ENCODE measurements at places on chromosomes 2 and 18. TPM values are rescaled to one million over a fixed set of nuclear protein-coding genes. Genes with fewer than 3 reads are reported as not detected.

Gene SLC9A4
- not detected for total RNA-seq

Gene GAL3ST2
- not detected for total RNA-seq

Gene SERPINB4
- not detected for total RNA-seq

Gene PMS1
- total RNA-seq: 6.2 TPM

Gene CCDC74A
- total RNA-seq: 16.9 TPM

Gene ST6GAL2
- total RNA-seq: 1.6 TPM

Gene OSBPL6
- 5.7 TPM for total RNA-seq

Gene LCT
- total RNA-seq: not detected

Gene CENPA
- total RNA-seq: 0.23 TPM

All from pericardium fibroblast (primary cell).